ENCODE measurements at places on chromosomes 3 and 15.
A peak's percentile ranks its signal among the peaks of the same experiment; 100 is the strongest.

DNA sequence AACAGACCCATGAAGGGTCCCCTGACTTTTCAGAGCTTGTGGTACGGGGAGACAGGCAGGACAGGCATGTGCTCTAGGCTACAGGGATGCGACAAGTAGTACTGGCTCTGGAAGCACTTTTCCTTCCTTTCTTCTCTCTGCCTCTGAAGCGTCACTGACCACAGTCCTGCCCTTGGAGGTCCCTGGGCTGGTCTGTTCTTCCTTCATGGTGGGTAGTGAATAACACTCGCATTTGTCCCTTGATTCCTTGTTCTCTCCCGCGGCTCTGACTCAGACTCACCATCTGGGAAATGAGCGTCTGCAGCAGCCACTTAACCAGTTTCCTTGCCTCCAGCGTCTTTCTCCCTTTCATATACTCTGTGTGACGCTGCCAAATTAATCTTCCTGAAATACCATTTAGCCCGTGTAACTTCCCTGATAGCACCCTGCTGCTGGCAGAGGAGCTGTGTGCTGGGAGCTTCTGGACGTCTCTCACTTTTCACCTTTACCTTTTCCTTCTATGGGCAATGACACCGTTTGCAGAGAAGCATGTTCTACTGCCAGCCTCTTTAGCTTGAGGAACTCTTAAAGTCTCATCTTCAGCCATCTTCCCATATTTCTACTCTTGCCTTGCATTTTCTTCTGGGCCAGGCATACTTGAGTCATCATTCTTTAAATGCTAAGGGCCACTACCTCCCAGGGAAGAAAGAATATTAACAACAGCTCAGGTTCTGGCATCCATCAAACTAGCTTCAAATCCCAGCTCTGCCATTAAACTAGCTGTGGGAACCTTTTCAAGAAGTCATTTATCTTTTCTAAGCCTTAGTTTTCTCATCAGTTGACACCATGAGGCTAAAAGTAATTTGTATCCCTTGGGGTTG lies 33.6 kb downstream of the TMEM45A start:
- no peaks in the 10 kb centered on the region for H3K4me1 ChIP-seq
- DNase-seq: no peak
- H3K36me3 ChIP-seq: no peaks in the 10 kb centered on the region
- H3K4me3 ChIP-seq: no peak overlapping the region
- H3K27ac ChIP-seq: no peak overlapping the region
- H3K27me3 ChIP-seq: no peaks in the 10 kb centered on the region

GRCh38 chr15:51600114-51600513 lies 22.5 kb downstream of the DMXL2 start:
- H3K4me1 ChIP-seq: no peaks in the 10 kb centered on the region
- H3K36me3 ChIP-seq: no peaks in the 10 kb centered on the region
- no peaks in the 10 kb centered on the region for H3K27me3 ChIP-seq
- H3K4me3 ChIP-seq: no peak overlapping the region

- H3K36me3 ChIP-seq: no peaks in the 10 kb centered on the region
- DNase-seq: no peak
- H3K4me3 ChIP-seq: no peak overlapping the region
Measured at GRCh38 chr3:64411101-64411500, 185.8 kb upstream of the PRICKLE2 start.

GRCh38 chr3:195032955-195033354 lies 238.0 kb downstream of the XXYLT1 start:
- no peak overlapping the region for H3K4me3 ChIP-seq
- DNase-seq: no peak
- no peaks in the 10 kb centered on the region for H3K36me3 ChIP-seq
- H3K27ac ChIP-seq: no peak overlapping the region
- H3K27me3 ChIP-seq: no peaks in the 10 kb centered on the region

- no peaks in the 10 kb centered on the region for H3K27me3 ChIP-seq
- H3K4me3 ChIP-seq: no peak overlapping the region
- peak; percentile 26 for DNase-seq
- H3K36me3 ChIP-seq: no peaks in the 10 kb centered on the region
Measured at GRCh38 chr3:4507024-4507596, 14.0 kb downstream of the ITPR1 start.

DNA sequence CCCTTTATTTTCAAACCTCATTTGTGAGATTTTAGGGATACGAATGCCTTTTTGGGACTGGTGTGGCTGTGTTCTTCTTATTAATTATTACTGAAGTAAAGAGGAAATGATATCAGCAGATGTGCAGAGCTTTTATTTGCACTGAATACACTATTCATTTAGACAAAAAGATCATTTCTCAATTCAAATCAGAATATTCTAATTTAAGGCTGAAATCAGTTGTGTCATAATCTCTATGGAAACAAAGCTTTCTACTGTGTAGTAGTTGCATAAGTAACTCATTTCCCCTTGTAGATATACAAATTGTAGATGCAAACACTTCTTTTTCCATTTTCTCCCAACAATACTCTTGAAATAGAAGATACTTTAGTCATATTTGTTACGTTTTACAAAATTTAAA lies 56.0 kb downstream of the PDE8A start:
- H3K27ac ChIP-seq: no peak overlapping the region
- no peak overlapping the region for H3K4me3 ChIP-seq
- no peaks in the 10 kb centered on the region for H3K4me1 ChIP-seq
- DNase-seq: no peak
- no peaks in the 10 kb centered on the region for H3K36me3 ChIP-seq
- no peaks in the 10 kb centered on the region for H3K27me3 ChIP-seq

DNA sequence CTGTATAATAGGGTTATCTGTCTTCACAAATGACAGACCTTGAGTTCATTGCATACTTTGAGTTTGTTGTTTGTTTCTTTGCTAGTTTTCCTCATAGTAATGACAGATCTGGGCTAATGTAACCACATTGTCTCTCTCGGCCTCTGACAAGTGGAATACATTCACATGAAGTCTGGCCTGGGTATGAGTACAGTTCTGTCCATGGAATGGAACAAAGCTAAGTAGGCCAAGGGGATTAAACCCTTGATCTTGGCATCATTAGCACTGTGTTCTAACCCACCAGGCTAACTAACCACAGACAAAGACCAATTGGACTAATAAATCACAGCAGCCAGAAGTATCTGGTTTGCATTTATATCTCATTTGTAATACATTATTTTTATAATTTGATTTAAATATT lies 7.6 kb upstream of the VGLL3 start:
- no peaks in the 10 kb centered on the region for H3K36me3 ChIP-seq
- H3K4me3 ChIP-seq: no peak overlapping the region
- no peaks in the 10 kb centered on the region for H3K4me1 ChIP-seq
- no peaks in the 10 kb centered on the region for H3K27me3 ChIP-seq
- no peak for DNase-seq
- H3K27ac ChIP-seq: no peak overlapping the region

DNA sequence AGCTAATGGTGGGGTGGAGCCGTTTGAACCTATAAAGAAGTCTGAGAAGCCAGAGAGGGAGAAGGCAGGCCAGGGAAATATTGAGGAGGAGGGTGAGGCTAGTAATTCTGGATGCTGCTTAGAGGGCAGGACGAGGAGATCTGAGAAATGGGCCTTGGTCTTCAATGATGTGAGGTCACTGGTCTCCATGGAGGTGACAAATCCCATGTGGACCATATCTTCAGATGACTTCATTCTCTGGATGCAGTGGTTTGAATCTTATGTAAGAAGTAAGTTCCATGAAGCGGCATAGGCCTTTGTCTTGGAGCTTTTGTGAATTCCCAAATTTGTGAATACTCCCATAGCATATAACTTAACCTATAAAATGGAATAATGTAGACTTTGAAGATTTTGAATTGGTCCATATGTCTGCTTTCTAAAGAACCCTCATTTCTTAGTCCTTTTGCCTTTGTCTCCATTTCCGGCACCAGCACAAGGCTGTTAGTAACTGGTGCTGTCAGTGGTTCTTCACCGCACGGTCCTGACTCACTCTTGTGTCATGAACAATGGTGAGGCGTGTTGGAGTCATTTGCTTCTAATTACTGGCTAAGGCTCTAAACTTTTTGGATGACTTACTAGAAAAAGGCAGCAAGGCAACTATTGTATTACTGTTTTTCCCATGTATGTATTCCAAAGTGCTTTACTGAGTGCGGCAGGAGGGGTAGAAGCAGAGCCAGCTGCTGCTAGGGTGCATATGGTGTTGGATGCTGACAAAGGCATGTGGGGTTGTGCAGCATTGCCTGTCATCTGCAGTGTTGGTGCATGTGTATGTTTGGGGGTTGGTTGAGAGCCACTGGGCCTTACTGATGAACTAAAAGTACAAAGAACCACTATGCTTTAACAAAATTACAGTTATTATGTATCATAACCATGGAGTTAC lies 279.3 kb upstream of the C2CD4B start:
- H3K27ac ChIP-seq: no peak overlapping the region
- no peaks in the 10 kb centered on the region for H3K36me3 ChIP-seq
- no peaks in the 10 kb centered on the region for H3K27me3 ChIP-seq
- H3K4me3 ChIP-seq: no peak overlapping the region
- no peaks in the 10 kb centered on the region for H3K4me1 ChIP-seq
- no peak for DNase-seq

GRCh38 chr3:188817103-188817934 lies 354.5 kb upstream of the TPRG1 start:
- H3K27me3 ChIP-seq: no peaks in the 10 kb centered on the region
- H3K27ac ChIP-seq: no peak overlapping the region
- no peak for DNase-seq
- no peaks in the 10 kb centered on the region for H3K4me1 ChIP-seq
- no peak overlapping the region for H3K4me3 ChIP-seq
- H3K36me3 ChIP-seq: no peaks in the 10 kb centered on the region

GRCh38 chr15:25877681-25878080 lies 14.6 kb upstream of the ATP10A start:
- H3K27me3 ChIP-seq: no peaks in the 10 kb centered on the region
- no peaks in the 10 kb centered on the region for H3K4me1 ChIP-seq
- H3K4me3 ChIP-seq: no peak overlapping the region

GRCh38 chr3:112803467-112803866 lies 43.2 kb downstream of the CD200R1L start:
- H3K27ac ChIP-seq: no peak overlapping the region
- no peaks in the 10 kb centered on the region for H3K27me3 ChIP-seq
- no peaks in the 10 kb centered on the region for H3K36me3 ChIP-seq

DNA sequence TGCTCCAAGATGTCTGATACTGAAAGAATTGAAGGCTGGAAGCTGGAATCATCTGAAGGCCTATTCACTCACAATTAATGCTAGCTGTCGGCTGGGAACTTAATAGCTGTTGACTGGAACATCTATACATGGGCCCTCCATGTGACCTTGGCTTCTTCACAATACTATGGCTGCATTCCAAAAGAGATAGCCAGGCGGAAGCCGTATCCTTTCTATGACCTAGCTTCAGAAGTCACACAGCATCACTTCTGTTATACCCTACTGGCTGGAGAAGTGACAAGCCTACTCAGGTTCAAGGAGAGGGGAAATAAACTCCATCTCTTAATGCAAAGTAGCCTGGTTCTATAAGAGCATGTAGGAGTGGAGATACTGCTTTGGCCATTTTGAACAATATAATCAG lies 50.9 kb upstream of the SPRED1 start:
- H3K36me3 ChIP-seq: no peaks in the 10 kb centered on the region
- no peak overlapping the region for H3K4me3 ChIP-seq
- DNase-seq: no peak
- no peaks in the 10 kb centered on the region for H3K27me3 ChIP-seq
- H3K27ac ChIP-seq: no peak overlapping the region

GRCh38 chr3:47005212-47006144 lies 26.0 kb downstream of the NBEAL2 start:
- H3K27ac ChIP-seq: no peak overlapping the region
- no peak overlapping the region for H3K4me3 ChIP-seq
- no peaks in the 10 kb centered on the region for H3K27me3 ChIP-seq
- DNase-seq: no peak

DNA sequence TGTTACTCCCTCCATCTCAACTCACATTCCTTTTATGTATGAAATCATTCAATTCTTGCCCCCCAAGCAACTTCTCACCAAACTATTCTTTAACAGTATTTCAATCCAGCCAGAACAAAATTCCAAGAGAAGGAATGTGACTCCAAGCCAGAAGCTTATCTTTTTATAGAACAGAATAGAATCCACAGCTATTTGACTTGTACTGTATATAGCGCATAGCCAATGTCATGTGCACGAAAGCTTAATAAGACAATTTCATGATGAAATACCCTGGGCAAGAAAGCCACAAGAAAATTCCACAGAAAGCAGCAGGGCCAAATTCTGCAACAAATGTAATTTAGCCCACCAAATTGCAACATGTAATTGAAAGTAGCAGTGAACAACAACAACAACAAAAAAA lies 127.6 kb upstream of the UBE2E2 start:
- DNase-seq: no peak
- peaks cover 18% of the 10 kb centered on the region for H3K4me1 ChIP-seq
- H3K27ac ChIP-seq: no peak overlapping the region

- DNase-seq: no peak
- no peak overlapping the region for H3K27ac ChIP-seq
- no peaks in the 10 kb centered on the region for H3K36me3 ChIP-seq
- H3K27me3 ChIP-seq: no peaks in the 10 kb centered on the region
- H3K4me1 ChIP-seq: no peaks in the 10 kb centered on the region
Measured at GRCh38 chr15:82843566-82843965, 34.1 kb downstream of the WHAMM start.

GRCh38 chr3:190012784-190013183 lies 107.9 kb downstream of the P3H2 start:
- H3K27me3 ChIP-seq: no peaks in the 10 kb centered on the region
- no peak overlapping the region for H3K4me3 ChIP-seq
- H3K4me1 ChIP-seq: no peaks in the 10 kb centered on the region
- H3K36me3 ChIP-seq: no peaks in the 10 kb centered on the region

- H3K27me3 ChIP-seq: no peaks in the 10 kb centered on the region
- H3K36me3 ChIP-seq: no peaks in the 10 kb centered on the region
- no peak for DNase-seq
- no peak overlapping the region for H3K4me3 ChIP-seq
Measured at GRCh38 chr15:52010633-52011595, 8.1 kb upstream of the MAPK6 start.

- no peak for DNase-seq
- no peak overlapping the region for H3K27ac ChIP-seq
- no peak overlapping the region for H3K4me3 ChIP-seq
- no peaks in the 10 kb centered on the region for H3K36me3 ChIP-seq
Measured at GRCh38 chr15:65963911-65964482, 94.7 kb downstream of the RAB11A start.

- H3K4me3 ChIP-seq: no peak overlapping the region
- H3K4me1 ChIP-seq: no peaks in the 10 kb centered on the region
- H3K27me3 ChIP-seq: no peaks in the 10 kb centered on the region
- DNase-seq: no peak
Measured at GRCh38 chr15:71812966-71813722, 2.8 kb downstream of the NR2E3 start.

DNA sequence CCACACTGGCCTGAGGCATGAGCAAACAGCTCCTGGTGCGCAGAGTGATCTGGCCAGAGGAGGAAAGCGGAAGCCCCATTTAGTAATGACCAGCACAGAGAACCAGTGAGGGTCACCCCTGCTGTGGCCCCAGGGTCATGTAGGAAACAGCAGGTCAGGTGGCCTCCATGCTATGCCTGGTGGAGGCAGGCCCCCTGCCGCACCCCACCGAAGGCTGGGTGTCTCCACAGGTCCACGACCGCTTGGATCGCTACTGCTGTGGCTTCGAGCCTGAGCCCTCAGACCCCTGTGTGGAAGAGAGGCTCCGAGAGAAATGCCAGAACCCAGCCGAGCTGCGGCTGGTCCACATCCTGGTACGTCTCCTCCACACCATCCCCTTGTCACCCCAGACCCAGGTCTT lies 52.6 kb downstream of the POMGNT2 start:
- H3K27me3 ChIP-seq: no peaks in the 10 kb centered on the region
- no peaks in the 10 kb centered on the region for H3K4me1 ChIP-seq
- DNase-seq: no peak
- H3K27ac ChIP-seq: no peak overlapping the region

All from MM.1S (cell line).